ENCODE measurements at places on chromosomes 4 and X.

GRCh38 chrX:46400530-46401443 is 144.4 kb downstream of the ZNF674 start:
- no peak for DNase-seq

DNA sequence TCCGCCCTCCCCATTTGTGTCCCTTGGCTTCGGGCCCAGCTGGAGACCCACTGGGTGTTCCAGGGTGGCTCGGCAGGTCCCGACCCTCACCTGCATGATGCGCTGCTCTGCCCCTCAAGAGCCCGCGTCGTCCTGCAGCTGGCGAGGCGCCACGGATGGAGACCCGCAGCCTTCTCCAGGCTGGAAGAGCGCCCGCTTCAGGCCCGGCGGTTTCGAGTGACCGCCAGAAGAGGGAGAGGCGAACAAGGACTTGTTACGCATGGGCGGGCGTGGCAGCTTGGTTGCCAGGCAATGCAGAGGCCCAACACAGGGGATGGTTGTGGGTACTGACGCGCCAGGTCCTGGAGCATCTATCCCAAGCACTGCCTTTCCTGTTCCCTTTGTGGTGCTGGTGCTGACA is at the start of gene PDCL2:
TSS of gene PDCL2 (minus strand) at position 232 of the 400 bp plus-strand sequence. CDS start at position 96, 136 bp downstream.
- no peak for DNase-seq

GRCh38 chrX:69538321-69538876 is 34.3 kb downstream of the NALF2 start:
- peak; percentile 69 for DNase-seq

DNA sequence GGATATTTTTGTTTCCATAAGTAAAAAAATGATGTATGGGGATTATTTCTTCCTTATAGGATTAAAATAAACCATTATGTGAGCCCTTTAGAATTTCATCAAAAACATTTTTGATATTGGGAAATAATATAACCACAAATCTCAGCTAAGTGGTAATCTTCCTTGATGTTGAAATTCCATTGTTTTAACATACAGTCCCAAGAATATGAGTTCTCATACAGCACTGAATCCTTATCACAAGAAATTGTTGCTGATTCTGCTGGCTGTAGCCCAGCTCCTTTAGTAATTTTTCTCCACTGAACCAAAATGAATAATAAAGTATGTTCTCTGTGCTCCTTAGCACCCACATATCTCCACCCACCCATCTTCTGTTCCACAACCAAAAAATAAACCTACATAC is 41.9 kb upstream of the FAM47B start:
- DNase-seq: no peak

- no peak for DNase-seq
These were observed 182.1 kb upstream of the SMIM31 start for GRCh38 chr4:164571593-164572390.

- DNase-seq: no peak
These were observed 48.3 kb downstream of the AMELX start for GRCh38 chrX:11341274-11342201.

All from activated T-cell treated with anti-CD3 and anti-CD28 coated beads for 48 hours (primary cell).